Fibroblast of upper back skin (primary cell): ENCODE measurements at places on chromosomes 12 and 14.
A peak's percentile ranks its signal among the peaks of the same experiment; 100 is the strongest.

DNA sequence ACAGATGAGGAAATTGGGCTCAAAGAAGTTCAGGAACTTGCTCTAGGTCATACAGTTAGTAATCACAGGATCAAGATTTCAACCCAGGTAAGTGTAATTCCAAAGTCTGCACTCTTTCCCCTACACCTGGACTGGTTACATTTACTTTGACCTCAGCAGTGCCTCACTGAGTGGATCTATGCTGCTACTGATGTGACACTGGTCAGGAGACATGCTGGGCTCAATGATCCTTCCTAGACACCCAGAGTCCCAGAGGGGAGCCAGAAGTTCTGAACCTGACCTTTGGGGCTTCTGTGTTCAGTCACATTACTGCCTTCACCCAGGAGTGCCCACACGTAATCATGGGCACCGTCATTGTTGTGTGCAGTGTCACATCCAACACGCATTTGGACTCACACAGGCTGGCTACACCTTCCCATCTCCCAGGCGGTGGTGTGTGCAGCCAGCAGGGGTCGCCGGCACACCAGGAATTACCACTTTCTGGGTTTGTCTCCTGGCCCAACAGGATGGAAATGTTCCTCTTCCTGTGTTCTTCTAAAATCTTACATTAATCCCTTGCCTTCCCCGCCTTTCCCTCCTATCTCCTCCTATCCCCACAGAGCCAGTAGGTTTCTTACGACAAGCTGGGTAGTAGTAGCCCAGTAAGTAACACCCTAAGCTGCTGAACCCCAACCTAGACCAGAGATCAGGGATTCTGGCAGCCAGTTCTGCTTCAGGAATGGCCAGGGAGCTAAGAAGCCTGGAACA, 25.6 kb downstream of the CALCOCO1 start:
- peak; percentile 68 for DNase-seq

- DNase-seq, result no peak
Observed at GRCh38 chr12:130835011-130835410, 4.0 kb downstream of the STX2 start.

DNA sequence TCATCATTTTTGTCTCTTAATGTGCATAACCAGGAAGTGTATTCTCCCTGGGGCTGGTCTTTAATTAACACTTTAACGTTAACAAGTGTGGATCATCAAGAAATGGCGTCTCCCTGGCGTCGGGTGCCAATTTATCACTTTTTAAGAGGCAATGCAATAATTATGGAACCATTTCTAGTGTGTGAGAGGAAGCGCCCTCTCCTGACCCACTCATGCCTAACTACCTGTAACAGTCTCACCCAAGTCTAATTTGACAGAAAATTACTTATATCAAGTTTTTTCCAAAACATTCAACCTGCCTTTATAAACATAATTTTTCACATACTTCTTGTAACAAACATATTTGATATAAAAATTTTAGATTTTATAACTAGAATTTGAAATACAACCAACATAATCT, 905.3 kb upstream of the MDGA2 start:
- no peak for DNase-seq

DNA sequence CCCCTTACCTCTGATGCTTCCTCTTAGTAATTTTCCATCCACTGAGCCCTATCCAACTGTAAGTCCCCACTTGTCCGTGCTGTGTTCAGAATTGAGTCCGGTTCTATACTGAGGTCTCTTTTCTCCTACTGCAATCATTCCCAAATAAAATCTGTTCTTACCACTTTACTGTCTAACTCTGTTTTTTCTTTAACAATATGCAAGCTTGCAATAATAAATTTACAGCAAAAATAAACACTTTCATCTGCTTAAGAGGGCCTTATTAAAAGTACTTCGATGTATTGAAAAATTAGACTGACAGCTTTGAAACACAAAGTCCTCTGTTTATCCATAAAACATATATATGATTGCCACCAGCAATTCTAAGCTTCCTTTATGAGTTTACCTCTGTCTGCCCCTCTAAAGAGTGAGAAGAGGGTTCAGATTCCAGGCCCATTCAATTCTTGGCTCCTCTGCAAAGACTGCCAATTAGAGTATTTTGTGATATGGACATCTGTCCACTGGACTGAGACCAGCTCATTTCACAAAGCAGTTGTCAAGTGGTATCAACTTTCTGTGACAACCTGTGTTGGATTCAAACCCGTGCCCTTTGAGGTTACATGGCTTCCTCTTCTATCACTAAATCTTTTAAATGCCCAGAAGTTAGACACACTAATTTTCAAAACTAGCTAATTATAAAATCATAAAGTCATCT, 39.9 kb upstream of the G2E3 start:
- DNase-seq, result no peak

DNA sequence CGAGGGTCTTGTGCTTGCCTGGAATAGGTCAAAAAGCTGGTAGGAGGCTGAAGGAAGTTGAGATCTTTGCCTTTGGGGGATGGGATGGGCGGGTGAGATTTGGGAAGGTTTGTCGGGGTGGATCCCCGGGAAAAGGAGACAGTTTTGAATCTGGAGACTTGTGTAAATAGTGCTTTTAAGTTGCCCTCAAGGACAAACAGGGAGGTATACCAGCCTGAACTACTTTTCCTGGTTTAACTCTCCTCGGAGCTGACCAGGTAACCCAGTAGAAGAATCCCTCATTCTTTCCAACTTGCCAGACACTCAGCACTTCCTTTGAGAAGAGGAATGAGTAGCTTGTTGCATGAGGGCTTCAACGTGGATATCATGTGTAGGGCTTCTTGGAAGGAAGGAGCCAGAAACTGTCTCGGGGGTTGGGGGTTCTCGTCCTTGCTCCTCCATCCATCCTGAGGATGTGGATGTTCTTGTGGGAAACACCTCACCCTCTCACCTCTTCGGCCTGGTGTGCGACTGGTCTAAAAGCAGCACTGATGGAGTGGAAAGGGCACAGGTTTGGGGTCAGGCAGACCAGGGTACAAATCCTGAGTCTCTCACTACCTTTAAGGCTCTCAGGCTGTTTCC, 1.9 kb downstream of the TEAD4 start:
- DNase-seq, result no peak

DNA sequence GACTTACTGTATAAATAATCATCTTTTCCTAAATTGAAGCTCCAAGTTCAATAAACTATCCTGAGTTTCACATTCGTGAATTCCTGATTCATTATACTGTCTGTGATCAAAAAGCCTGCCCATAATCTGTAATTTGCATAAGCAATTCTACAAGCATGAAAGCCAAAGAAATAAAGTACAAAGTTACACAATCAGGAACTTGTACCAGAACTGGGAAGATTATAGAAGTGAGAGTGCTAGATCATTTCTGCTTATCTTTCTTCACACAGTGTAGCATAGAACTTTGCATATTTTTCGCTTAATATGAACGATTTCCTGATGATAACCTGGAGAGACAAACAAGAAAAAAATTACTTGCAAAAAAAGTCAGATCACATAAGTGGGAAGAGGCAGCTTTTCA, 308.2 kb downstream of the C12orf50 start:
- DNase-seq, result no peak

- DNase-seq, result no peak
Observed at GRCh38 chr14:104240434-104241157, 102.2 kb downstream of the KIF26A start.

GRCh38 chr14:24377657-24378056, 9.7 kb downstream of the NFATC4 start:
- DNase-seq, result peak; percentile 31

DNA sequence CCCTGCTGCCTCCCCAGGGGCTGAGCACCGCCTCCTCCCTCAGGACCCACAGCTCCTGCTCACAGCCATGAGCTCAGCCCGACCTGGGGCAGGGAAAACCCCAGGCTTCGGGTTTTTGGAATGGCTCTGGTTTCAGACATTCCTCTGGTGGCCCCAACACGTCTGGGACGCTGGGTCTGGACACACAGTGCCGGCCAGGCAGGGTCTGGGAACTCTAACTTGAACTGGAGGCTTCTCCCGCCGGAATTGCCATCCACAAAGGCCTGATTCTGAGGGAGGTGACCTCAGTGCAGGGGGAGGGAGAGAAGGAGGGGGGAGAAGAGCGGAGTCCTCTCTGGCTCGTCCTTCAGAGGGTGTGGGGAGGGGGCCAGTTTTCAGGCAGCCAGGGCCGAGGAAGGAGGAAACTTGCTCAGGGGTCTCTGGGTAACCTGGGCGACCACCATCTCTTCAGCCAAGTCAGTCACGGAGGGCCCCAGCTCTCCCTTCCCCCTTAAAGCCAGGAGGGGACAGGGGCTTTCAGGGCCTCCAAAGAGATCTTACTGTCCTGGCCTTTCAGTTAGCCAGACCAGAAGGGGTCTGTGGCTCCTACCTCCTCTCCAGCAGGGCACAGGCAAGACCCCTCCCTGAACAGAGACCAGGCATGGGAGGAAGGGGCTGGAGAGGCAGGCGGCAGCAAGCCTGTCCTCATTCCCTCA, 19.4 kb downstream of the NCKAP5L start:
- no peak for DNase-seq

- peak; percentile 75 for DNase-seq
Observed at GRCh38 chr14:51776102-51776894, 84.1 kb upstream of the GNG2 start.

- DNase-seq, result peak; percentile 73
Observed at GRCh38 chr14:34718750-34719304, 4.4 kb upstream of the CFL2 start.

DNA sequence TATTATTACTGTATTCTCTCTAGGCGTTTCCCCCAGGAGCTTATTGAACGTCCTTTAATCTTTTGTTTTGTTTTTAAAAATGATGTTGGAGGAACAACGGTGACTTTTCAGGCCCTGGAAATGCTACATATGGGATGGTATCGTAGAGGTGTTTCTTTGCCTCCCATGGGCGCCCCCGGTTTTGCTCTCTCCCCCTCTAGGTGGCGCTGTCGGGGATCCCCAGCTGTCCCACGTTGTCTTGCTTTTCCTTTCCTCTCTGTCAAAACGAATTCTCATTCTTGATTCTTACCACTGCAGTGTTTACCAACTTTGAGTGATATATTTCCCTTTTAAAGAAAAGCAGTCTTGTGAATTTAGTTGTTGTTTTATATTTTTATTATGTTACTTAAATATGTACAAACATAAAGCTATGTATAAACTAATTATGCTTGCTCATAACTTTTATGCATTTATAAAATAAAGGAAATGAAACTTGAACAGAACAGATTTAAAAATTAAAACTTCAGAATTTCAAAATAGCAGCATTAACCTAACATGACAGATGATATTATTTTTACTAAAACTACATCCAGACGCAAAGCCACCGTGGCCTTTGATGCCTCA, 171.9 kb downstream of the RGS6 start:
- DNase-seq, result no peak

- peak; percentile 38 for DNase-seq
Observed at GRCh38 chr14:90675399-90675798, 140.8 kb downstream of the TTC7B start.

GRCh38 chr14:67971627-67972625, 152.3 kb downstream of the RAD51B start:
- DNase-seq, result peak; percentile 53

DNA sequence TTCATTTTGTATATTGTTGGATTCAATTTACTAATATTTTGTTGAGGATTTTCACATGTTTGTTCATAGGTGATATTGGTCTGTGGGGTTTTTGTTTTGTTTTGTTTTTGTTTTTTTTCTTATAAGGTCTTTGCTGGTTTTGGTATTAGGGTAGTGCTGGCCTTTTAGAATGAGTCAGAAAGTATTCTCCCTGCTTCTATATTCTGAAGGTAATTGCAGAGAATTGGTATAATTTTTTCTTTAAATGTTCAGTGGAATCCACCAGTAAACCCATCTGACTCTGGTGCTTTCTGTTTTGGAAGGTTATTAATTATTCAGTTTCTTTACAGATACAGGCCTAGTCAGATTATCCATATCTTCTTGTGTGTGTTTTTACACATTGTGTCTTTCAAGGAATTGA, 8.9 kb downstream of the TOGARAM1 start:
- DNase-seq, result no peak

GRCh38 chr12:18551701-18552100, 186.1 kb downstream of the PLCZ1 start:
- DNase-seq, result no peak

GRCh38 chr14:58787592-58787991, 149.8 kb downstream of the DACT1 start:
- DNase-seq, result no peak

- DNase-seq, result no peak
Observed at GRCh38 chr12:126830778-126831680, 1435.9 kb upstream of the TMEM132C start.

DNA sequence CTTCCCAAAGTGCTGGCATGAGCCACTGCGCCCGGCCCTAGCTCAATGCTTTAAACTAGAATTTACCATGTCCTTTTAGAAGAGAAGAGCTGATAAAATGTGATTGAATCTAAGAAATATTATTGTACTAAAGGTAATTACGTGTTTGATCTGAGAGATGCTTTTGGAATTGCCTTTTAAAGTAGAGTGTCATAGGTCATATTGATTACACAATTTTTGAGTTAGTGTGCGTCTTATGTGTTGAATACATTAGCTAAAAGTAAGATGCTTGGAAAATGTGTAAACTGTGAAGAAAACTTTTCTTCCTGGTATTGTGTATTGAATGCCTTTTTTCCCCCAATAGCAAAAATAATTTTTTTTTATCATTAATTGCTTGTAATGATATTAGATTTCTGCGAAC, 41.7 kb downstream of the MIA2 start:
- DNase-seq, result no peak

DNA sequence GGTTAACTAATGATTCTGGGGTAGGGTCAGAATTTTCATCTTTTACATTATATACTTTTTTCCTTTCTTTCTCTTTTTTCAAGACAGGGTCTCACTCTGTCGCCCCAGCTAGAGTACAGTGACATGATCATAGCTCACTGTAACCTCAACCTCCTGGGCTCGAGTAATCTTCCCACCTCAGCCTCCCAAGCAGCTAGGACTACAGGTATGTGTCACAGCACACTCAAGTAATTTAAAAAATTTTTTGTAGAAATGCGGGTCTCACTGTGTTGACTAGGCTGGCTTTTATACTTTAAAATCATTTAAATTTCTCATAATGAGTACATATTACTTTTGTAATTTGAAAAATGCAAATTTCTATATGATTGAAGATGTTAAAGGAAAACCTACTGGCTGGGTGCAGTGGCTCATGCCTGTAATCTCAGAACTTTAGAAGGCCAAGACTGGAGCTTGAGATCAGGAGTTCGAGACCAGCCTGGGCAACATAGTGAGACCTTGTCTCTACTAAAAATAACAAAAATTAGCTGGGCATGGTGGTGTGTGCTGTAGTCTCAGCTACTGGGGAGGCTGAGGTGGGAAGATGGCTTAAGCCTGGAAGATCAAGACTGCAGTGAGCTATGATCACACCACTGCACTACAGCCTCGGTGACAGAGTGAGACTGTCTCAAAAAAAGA, 25.7 kb downstream of the R3HDM2 start:
- no peak for DNase-seq

- DNase-seq, result no peak
Observed at GRCh38 chr14:71181215-71182003, 274.1 kb downstream of the PCNX1 start.

DNA sequence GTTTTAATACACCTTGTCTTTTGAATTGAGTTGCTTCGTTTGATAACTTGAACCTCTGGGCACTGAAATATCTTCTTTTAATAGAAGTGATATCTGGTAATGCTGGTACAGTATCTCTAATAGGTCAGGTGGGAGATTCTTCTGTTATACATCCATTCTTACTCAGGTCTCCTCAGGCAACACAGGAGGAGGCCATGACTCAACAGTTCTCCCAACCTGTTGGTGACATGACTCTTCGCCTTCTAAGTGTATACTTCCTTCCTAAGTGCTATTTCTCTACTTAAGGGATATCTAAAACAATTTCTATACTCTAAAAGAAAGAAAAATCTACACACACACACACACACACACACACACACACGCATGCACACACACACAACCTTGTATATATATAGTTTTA, 509.1 kb downstream of the PCNX1 start:
- DNase-seq, result no peak

GRCh38 chr14:104877806-104878550, 12.9 kb downstream of the CEP170B start:
- no peak for DNase-seq
